Activated B cell treated with CpG ODN at 0.5 μM for 24 hours (primary cell): ENCODE measurements at places on chromosomes 13 and 19. TPM values are rescaled to one million over a fixed set of nuclear protein-coding genes. Genes with fewer than 3 reads are reported as not detected.
A peak's percentile ranks its signal among the peaks of the same experiment; 100 is the strongest.

DNA sequence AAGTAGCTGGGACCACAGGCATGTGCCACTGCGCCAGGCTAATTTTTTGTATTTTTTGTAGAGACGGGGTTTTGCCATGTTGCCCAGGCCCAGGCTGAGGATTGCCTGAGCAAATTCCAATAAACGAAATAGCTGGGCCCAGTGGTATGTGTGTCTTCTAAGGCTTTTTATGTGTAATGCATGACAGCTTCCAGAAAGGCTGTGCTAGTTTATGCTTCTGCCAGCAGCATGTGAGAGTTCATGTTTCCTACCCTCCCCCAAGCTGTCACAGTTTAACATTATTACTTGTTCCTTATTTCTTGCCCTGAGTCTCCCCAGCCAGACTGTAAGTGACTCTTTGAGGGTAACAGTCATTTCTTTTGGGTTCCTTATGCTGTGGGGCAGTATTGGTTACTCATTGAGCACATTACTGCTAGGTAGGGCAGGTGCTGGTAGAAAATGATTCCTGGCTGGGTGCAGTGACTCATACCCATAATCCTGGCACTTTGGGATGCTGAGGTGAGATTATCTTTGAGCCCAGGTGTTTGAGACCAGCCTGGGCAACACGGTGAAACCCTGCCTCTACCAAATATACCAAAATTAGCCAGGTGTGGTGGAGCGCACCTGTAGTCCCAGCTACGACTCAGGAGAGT is 13.6 kb downstream of the GPATCH1 start:
- DNase-seq: no peak

DNA sequence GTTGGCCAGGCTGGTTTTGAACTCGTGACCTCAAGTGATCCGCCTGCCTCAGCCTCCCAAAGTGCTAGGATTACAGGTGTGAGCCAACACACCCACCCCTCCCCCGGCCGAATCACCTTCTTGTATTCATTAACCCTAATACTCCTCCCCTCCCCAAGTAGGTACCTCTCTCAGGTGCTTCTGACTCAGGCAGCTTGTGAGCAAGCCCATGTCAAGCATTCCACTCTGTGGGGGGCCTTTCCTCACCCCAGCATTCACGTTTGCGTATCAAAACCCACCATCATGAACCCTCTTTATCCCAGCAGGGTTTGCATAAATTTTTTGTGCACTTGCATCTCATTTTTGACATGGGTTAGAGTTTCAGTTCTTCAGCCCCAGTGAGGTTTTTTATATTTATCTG is 23.6 kb upstream of the RFXAP start:
- no peak for DNase-seq

Gene NLRP5
- not detected in 2 replicates for total RNA-seq

- DNase-seq: no peak
Measured at GRCh38 chr13:49877629-49878218, 58.4 kb downstream of the SPRYD7 start.

- DNase-seq: no peak
Measured at GRCh38 chr19:49155005-49155819, at the start of gene HRC. Gene HRC (minus strand): TSS chr19:49155396. CDS start chr19:49155237, 159 bp downstream.

Gene KIR2DL1
- total RNA-seq: not detected in 2 replicates

Gene ARID3A
- 67.7 and 74.9 TPM in 2 replicates for total RNA-seq

DNA sequence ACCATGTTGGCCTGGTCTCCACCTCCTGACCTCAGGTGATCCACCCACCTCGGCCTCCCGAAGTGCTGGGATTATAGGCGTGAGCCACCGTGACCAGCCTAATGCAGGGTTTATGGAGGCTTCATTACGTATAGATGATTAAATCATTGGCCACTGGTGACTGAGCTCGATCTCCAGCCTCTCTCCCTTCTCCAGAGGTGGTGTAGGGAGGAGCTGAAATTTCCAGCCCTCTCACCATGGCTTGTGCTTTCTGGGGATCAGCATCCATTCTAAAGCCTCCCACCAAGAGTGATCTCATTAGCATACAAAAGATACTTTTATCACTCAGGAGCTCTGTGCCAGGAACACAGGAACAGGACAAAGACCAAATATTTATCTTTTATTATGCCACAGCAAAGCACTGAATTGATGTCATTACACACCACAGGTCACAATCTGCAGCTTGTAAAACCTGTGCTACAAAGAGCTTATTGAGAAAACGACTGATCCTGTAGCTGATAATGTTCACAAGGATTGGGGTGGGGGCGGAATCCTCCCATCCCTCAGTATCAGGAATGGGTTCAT is 32.4 kb downstream of the RHPN2 start:
- no peak for DNase-seq

GRCh38 chr19:15584541-15585115 is 30.4 kb upstream of the CYP4F8 start:
- peak; percentile 75 for DNase-seq

Gene TMEM238
- total RNA-seq: 3.8 and 4.9 TPM in 2 replicates

DNA sequence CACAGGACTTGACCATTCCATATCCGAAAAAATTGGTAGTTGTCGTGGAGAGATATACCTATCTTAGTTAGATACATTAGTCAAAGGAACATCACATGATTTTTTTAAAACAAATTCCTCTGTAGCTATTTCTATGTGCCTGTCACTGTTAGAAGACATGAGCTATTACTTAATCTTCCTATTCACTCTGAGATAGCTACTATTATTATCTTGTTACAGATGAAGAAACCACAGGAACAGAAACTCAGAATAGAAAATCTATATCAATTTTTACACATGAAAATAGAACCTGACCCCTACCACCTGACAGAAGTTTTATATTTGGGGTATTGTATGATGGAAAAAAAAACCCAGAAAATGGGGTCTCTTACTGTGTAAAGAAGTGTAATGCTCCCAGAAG is 68.9 kb upstream of the TDRD3 start:
- no peak for DNase-seq

GRCh38 chr13:27263438-27263837 is 7.2 kb upstream of the RASL11A start:
- DNase-seq: no peak

DNA sequence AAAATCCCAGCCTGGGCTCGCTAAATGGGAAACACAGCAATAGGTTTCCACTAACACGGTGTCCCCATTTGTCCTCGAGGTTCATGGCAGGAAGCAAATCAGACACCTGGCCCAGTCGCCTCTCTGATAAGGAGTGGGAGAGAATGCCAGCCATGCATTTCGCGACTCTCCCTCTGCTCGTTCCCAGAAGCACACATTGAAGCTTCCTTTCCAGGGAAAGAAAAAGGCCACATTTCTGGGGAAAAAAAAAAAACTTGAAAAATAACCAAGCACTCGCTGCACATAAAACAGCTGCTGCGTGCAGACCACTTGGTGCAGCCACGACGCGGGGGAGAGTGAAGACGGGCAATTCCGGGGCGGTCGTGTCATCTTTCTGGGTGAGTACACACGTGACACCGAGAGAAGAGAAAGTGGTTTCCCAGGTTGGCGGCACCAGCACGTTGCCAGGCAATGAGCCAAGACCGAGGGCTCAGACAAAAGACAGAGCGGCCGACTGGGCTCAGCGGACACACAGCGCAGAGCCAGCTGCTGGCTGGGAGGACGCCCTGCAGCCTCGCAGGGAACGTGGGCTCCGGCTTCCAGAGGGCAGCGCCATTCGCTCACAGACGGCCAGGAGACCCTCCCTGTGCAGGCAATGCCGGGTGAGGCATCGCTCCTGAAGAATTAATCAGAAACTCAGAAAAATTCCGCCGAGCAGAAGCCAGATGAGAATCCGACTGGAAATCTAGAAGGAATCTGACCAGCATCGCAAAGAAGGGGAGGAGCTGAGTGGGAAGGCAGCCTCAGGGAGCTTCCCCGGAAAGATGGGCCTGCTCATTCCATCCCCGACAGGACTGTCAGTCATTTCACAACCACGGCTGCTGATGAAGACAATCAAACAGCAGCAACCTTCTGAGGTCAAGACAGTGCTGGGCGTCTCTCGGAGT is 83.2 kb upstream of the IRS2 start:
- no peak for DNase-seq
